ENCODE measurements at places on chromosomes 6 and 20.

- no peak for DNase-seq
These were observed 3.0 kb upstream of the OTOR start for GRCh38 chr20:16745204-16745603.

DNA sequence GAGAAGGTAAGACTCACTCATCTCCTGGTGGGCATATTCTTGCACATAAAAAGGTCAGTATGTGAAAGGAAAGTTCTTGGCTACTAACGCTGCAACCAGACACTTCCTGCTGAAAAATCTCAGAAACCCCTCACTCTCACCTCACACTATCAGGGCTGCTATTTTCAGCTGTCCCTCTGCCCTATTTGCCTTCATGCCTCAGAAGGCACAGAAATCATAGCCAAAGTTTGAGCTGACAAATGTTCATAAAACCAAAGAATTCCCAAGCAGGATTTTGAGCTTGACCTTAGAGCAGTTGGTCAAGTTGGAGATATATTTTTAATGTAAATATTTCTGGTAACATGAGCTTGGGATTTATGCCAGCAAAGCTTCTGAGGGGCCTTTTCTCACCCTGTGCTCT is 806.2 kb downstream of the MAFB start:
- DNase-seq = no peak

GRCh38 chr6:53651205-53651763 is 14.3 kb downstream of the KLHL31 start:
- peak; percentile 42 for DNase-seq

DNA sequence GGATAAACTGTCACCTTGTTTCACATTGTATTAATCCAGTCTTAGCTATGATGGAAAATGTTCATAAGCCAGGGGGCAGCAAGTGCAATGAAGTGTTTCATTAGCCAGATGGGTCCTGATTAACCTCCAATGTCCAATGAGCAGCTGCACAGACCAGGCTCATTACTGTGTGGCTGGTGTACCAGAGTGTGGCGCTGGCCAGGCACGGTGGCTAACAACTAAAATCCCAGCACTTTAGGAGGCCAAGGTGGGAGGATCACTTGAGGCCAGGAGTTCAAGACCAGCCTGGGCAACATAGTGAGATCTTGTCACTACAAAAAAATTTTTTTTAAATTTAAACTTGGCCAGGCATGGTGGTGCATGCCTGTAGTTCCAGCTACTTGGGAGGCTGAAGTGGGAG is 201.7 kb upstream of the FOXQ1 start:
- DNase-seq = no peak

- DNase-seq = no peak
These were observed 935 bp upstream of the RFX6 start for GRCh38 chr6:116876107-116876506.

DNA sequence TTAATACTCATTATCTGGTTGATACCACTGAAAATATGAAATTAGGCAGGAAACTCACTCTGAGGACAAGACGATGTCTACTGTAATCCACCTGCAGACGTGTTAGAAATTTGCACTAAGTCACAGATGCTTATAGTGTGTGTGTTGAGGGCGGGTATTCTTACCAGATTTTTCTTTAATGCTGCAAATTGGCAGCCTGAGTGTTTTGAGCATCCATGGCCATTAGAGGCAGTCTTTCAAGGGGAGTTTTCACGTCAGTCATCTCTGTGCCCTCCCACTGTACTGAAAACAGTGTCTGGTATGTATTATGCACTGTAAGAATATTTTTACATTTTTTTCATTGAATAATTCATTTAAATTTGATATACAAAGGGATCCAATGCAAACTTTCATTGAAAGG is 266.5 kb upstream of the QKI start:
- DNase-seq = no peak

- DNase-seq = no peak
These were observed 57.3 kb downstream of the MAP3K5 start for GRCh38 chr6:136734977-136735376.

GRCh38 chr6:135504734-135505133 is 7.2 kb upstream of the AHI1 start:
- DNase-seq = no peak
